ENCODE measurements at places on chromosomes 13 and 19.
A peak's percentile ranks its signal among the peaks of the same experiment; 100 is the strongest.

GRCh38 chr13:96397807-96398206, 307.9 kb downstream of the HS6ST3 start:
- no peak for DNase-seq

DNA sequence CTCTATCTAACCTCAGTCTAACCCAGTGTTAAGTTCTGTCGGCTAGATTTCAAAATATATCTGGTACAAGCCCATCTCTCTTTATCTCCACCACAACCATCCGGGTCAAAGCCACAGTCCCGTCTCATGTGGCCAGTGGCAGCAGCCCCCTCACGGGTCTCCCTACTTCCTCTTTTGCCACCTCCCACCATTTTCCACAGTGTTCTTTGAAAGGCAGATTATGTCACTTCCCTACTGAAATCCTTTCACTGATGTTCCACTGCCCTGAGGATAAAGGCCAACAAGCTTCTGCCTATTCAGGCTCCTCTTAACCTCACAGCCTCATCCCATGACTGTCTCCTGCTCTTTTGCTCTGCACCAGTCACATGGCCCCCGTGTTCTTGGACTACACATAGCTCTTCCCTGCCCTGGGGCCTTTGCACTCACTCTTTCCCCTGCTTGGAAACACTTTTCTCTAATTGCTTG, 117.2 kb downstream of the UBL3 start:
- no peak for DNase-seq

DNA sequence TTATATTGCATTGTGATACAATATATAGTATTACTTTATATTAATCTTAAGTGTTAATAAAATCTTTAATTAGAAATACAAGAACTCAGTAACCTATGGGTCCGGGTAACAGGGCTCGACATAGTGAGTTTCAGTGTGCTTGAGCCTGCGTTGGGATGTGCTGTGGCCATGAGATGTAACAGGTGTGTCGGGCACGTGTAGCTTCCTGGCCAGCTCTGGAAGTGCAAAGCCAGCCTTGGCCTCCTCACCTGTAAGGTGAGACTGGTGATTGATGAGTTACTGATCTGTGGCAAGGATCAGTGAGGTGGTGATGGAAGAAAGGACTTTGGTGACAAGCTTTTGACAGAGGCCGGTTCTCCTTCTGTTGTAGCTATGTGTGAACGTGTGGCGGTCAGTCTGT, 19.2 kb downstream of the ATP4B start:
- DNase-seq = no peak

GRCh38 chr19:46613525-46613924, 11.4 kb downstream of the PTGIR start:
- DNase-seq = no peak

DNA sequence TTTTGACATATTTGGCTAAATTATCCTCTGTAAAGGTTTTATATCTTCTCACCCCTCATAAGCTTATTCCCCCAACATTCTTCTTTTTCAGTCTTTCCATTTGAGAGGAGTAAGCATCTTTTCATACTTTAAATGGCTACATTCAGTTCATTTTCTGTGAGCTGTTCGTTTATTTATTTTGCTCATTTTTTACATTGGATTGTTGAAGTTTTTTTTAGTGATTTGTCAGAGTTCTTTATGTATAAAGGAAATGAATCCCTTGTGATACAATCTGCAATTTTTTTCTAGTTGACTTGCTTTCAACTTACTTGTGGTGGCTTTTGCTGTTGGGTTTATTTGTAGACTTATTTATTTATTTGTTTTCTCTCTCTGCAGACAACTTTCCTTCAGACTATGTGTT, 250.3 kb downstream of the DLEU7 start:
- no peak for DNase-seq

DNA sequence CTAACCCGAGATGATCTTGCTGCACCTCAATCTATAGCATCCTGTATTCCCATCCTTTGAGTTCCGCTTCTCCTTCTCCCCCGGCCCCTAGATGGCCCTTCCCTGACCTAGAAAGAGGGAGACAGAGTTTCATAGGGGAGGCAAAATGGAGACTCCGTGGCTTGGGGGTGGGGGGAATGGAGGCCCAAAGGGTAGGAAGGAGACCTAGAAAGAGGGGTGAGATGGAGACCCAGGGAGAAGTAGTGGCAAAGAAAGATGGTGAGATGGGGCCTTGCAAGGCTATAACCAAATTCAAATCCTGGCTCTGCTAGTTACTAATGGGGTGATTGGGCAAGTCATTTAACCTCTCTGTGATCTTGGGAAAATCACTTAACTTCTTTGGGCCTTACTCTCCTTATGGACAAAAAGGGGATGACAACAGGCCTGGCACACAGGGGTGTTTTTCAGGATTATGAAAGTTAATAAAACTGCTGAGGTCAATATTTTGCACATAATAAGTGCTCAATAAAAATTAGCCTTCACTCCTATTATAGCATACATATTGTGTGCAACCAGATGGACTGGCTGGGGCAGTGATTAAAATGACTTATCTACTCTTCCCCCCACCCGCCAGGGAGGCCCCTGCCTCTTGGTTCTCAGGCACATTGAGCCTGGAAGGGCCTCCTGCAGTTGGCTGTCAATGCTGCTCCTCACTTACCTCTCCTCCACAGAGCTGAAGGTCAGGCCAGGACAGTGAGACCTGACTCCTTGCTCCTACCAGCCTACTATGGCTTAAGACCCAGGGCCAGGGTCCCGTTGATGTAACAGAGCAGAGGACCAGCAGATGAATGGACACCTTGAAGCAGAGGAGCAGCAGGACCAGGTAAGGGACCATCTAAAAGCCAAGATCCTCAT, 633 bp downstream of the SPHK2 start:
- DNase-seq = no peak

DNA sequence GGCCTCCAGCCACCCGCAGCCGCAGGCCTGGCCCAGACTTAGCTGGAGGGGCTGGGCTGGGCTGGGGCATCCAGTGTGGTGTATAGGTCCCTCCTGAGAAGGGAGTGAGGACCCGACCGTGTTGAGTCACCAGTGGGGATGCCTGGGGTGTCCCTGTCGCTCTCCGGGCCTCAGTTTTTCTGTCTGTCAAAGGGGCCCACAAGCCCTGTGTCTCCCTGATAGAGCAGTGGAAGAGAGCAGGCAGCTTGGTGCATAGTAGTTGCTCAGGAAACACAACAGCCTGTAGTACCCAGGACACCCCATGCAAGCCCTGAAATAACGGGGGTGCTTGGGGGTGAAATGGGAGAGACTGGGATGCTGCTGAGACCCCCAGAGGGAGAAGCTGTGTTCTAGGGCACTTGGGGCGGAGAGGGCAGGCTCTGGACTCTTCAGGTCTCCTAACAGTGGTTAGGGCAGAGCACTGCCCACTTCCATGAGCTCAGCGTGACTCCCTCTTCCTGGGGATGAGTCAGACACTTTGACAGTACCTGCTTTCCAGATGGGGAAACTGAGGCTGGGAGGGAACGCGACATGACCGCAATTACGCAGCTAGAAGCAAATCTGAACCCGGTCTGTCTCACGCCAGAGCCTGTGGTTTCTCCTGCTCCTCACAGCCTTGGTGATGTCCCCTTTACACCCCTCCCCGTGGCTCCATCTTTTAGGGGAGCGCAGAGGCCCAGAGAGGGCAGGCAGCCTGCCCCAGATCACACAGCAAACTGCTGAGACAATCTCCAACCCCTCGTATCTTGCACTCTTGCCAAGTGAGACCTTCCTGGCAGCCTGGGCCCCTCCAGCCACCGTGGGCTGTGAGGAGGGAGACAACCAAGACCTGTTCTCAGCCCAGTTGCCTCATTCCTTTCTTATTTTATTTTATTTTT, 692 bp downstream of the SULT2B1 start:
- no peak for DNase-seq

DNA sequence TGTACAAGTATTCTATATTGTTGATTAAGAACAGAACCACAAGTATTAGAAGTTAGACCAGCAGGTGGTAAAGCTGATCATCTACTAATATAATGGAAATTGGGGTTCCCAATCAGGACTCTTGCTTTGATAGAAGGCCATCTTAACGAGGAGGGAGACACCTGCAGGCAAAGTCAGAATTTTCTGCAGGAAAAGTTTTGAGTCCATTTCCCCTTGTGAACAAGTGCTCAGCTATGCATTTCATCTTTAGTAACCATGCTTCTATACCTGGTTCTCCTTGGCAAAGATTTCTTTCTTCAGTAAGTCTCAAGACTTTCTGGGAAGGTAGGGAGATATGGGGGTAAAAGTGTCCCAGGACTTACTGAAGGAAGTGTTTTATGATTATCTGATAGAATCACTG, 36.1 kb upstream of the USPL1 start:
- peak; percentile 43 for DNase-seq

GRCh38 chr19:45824041-45824471, 8.9 kb upstream of the RSPH6A start:
- DNase-seq = no peak

- no peak for DNase-seq
These were observed 117.6 kb upstream of the MCF2L start for GRCh38 chr13:112851107-112852038.

DNA sequence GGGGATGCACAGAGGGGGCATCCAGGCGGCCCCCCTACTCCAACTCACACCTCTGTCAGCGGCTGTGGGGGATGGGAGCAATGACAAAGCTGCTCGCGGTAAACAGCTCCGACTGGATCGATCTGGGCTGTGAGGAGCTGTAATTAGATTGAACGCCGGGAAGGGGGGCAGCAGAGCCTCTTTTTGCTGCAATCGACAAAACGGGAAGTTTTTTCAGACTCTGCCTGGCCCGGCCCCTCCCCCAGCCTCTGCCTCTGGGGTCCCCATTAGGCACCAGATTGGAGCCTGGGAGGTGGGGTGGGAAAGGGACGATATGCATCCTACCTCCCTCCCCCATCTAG, 16.3 kb downstream of the ONECUT3 start:
- no peak for DNase-seq

DNA sequence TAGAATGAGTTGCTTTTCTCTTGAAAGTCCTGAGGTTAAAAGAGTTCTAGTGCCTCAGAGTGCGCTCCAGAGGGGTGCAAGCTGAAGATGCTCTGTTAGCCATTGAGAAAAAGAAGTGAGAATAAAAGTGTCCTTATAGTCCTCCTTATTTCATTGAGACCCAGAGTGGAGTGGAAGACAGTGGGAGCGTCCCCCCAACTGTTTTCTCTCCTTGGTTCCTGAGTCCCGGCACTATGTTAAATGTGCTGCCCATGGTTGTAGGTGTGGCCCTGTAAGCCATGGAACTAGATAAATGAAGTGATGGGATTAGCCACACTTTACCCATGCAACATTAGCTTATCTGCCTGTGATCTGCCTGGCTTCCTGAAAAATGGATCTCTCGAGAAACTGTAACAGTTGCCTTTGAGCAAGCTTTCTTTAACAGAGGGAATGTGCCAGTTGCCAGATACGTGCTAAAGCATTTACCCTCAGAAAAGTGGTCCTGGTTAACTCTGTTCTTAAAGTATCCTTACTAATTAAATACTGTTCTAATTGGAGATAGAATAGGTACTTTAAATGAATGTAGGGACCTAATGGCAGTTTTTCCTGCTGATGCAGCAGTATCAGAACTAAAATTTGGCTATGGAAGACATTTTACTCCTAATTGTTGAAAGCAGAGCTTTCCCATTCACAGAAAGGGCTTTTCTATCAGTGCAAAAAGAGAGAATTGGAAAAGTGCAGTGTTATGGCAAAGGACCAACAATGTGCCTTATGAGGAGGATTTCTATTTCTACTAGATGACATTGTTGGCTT, 21.4 kb upstream of the PSG9 start:
- DNase-seq = peak; percentile 14

DNA sequence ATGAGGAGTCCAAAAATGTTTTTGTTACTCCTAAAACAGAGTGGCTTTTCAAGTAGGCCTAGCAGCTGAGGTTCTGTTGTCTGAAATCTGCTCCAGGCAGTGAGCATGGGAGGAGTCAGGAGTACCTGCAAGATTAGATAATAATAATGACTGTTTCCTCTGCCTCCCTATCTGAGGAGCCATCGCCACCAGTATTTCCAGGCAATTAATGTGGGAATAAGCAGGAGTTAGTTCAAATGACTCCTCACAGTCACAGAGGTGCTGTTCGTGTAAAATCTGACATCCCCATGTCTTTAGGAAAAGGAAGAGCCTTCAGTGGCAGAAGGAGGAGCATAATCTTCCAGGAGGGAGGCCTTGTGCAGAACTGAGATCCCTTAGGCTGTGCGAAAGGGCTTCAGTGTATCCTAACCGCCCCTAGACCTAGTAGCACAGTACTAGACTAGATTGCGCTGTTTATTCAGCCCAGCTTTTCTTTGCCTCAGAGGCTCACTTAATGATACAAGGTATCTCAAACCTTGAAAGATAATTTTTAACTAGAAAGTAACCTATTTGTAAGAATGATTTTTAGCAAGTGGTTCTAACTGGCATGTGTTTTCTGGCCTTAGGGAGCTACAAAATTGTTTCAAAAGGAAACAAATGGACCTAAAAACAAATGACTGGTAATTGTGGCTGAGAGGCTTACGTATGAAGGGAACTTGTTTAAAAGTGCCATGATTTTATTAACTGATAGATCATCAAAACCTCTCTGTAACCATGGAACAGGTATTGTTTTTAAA, 49.0 kb downstream of the FREM2 start:
- DNase-seq = no peak

- peak; percentile 94 for DNase-seq
These were observed at the start of gene BABAM1 for GRCh38 chr19:17266975-17267788. Gene BABAM1, plus strand, starts transcription at chr19:17267443. Its CDS starts 1,364 bp downstream, at chr19:17268807.

DNA sequence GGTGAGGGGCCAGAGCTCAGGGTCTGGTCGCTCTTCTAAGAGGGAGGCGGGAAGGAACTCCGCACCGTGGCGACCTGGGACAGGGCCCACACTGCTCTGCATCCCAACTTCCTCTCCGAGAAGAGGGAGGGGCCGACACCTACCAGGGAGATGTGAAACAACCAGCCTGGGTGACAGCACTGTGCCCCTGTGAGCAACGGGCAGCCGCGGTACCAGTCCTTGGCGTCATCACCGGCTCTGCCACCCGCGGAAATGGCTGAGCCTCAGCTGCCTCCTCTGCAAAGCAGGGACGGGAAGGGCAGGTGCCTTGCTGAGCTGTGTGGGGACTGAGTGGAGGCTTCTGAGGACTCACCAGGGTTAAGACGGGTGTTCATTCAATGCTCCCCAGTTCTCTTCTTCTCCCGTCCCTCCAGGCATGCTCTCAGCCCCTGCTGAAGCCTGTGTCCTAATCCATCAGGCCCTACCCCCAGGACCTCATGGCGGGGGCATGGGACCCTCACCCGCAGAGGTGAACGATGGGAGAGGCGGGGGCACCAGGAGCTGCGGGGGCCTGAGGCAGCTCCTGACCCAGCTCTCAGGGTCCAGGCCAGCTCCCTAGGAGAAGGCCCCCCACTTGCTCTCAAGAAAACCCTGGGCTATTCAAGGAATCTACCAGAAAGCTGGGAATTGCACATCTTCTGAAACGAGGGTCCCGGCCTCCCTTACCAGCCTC, 9.3 kb downstream of the ZNF787 start:
- DNase-seq = peak; percentile 40

GRCh38 chr19:17296273-17296672, 7.0 kb downstream of the ABHD8 start:
- no peak for DNase-seq

All from CD4-positive, alpha-beta T cell treated with Interleukin-17A for 4 hours (primary cell).